Fibroblast of the conjunctiva (primary cell): ENCODE measurements at places on chromosomes 13 and 19.

- peak; percentile 2 for DNase-seq
These were observed 650.8 kb upstream of the PCDH9 start for GRCh38 chr13:67880916-67881315.

DNA sequence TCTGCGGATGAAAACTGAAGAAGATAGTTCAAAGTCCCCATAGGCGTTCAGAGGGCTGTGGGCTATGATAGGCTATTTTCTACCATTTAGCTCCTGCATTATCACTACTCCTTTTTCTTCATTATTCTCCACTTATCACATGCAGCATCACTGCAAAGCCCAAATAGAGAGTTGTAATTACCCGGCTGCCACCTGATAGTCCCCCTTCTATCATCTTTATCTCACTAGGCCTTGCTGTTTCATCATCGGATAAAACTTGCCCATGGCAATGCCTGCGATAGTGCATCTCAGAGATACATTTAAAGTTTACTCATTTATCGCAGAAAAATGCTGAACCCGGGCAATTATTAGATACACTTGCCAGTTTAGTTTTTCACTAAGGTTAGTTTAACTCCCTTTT lies 82.9 kb upstream of the SOX21 start:
- no peak for DNase-seq

DNA sequence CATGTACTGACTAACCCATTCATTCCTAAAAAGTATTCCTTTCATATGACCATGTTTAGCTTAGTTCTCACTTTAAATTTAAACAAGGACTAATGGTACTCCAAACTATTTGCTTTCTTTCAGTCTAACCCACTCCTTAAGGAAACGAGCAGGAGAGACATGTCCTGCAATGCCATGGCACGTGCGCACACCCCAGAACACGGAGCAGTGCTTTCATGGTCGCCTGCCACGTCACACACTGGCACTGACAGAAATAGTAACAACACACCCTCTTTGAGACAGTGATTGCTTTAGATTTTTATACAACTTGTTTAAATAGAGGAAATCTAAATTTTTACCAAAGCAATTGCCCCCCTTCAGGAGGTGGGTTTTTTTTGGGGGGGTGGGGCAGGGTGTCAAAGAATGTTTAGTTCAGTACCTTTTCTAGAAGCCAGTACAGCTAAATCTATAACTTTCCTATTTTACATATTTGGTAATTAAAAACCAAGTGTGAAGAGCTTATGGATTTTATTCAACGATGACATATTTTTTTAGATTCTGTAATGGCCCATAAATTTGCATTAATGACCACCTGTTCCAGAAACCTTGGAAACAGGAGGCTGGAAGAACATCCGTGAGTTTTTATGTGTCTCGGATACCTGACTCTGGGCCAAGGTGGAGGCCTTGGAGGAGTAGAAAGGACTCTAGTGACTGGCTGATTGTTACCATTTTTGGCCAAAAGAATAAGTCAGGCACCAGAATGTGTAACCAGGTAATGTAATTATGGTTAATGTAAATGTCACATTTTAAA lies 247.1 kb downstream of the DCT start:
- DNase-seq: no peak

DNA sequence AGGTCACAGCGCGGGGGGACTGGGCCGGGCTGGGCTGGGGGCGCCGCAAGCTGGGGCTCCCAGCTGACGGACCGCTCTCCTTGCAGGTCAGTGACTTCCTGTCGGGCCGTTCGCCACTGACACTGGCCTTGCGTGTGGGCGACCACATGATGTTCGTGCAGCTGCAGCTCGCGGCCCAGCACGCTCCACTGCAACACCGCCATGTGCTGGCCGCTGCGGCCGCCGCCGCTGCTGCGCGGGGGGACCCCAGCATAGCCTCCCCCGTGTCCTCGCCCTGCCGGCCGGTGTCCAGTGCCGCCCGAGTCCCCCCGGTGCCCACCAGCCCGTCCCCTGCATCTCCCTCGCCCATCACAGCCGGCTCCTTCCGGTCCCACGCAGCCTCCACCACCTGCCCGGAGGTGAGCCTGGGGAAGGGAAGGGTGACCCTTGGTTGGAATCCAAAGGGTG lies 5.7 kb downstream of the MIDN start:
- no peak for DNase-seq

- no peak for DNase-seq
These were observed 11.3 kb downstream of the LCP1 start for GRCh38 chr13:46170687-46171086.

DNA sequence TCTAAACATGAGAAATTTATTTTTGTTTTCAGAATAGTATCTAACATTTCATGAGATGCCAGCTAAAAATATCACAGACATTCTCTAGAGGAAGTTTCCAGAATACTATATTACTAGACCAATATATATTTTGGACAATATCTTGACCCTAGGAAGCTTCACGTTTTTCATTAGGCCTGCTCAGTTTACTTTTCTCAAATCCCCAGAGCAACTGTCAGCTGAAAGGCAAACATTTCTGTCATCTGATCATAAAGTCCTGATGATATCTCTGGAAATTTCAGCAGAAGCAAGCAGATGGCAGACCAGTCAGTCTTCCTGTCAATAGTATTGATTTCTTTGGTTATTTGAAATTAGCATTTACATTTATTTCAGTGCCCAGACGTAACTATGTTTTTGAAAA lies 4.0 kb downstream of the POSTN start:
- no peak for DNase-seq

DNA sequence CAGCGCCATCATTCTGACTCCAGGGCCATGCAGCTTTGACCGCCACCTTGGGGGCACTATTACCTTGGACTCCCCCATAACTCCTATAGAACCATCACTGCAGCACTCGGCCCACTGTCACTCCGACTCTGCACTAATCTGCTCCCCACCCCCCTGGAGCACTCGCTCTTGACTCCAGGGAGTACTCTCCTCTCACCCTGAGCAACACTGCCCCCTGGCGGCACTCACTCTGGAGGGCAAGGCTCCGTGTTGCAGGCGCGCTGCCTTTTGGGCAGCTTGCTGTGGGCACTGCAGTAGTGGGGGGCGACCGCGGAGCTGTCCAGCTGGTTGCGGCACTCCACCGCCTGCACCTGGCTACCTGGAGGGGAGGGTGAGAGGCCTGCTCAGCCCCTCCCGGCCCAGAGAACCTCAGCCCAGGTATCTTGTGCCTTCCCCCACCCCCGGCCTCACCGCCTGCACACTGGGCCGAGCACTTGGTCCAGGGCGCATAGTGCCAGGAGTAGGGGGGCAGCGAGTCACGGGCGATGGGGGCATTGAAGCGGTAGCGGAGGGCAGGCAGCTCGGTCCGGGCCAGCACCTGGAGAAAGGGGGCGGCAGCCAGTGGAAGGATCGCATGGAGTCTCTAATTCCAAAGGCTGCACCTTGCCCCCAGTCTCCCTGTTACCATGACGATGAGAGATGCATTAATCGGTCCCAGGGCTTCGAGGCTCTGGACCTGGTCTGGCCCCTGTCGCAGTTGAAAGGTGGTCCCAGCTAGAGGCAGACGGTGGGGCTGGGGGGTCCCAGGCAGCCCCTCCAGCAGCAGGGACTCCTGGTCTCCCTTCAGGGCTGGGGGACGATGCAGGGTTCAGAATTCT lies 8.9 kb upstream of the MYO1F start:
- DNase-seq: no peak

GRCh38 chr13:100209857-100210825 lies 121.2 kb downstream of the PCCA start:
- DNase-seq: peak; percentile 16

DNA sequence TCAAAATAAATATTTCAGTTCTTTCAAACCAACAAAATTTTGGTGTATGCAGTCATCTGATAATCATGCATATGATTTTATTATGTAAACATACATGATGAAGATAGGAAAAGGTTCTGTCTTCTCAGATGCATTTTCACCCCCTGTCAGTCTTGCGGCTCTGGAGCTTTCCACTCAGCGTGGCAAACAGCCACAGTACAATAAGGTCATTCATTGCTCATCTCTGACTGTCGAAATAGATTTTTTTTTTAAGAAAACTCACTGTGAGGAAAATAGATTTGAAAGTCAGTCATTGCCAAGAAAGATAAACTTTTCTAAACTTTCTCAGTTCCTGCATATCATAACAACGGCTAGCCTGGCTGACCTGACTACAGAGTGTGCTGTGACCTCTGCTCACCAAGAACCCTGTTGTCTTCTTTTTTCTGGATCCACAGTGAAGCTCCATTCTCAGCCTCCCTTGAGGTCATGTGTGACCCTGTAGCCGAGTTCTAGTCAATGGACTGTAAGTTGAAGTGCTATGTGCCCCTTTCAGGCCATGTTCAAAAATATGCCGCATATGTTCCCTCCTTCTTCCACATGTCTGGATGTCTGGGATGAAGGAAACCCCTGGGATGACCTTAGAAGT lies 519.6 kb downstream of the KLF5 start:
- DNase-seq: no peak

DNA sequence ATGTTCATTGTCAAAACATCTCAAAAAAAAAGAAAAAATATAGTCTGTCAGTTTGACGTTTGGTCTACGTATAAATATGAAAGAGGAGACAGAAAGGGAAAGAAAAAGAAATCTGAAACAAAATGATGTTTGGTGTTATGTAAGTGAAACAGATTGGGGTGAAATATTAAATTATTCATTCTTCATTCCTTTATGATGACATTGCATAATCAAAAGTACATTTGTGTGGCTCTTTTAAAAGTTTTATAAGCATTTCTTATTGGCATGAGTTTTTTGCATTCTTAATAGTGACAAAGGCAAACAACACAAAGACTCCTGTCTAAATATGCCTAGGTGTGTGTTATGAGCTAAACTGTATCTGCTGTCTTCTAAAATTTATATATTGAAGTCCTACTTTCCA lies 232.6 kb downstream of the EFNB2 start:
- no peak for DNase-seq

GRCh38 chr13:28564030-28564429 lies 69.1 kb upstream of the FLT1 start:
- DNase-seq: no peak

- no peak for DNase-seq
These were observed 165.6 kb downstream of the USP12 start for GRCh38 chr13:27005976-27006518.

GRCh38 chr13:19838865-19839275 lies 24.6 kb downstream of the ZMYM5 start:
- peak; percentile 87 for DNase-seq

- DNase-seq: no peak
These were observed 595 bp upstream of the GPR183 start for GRCh38 chr13:99307648-99308339.

DNA sequence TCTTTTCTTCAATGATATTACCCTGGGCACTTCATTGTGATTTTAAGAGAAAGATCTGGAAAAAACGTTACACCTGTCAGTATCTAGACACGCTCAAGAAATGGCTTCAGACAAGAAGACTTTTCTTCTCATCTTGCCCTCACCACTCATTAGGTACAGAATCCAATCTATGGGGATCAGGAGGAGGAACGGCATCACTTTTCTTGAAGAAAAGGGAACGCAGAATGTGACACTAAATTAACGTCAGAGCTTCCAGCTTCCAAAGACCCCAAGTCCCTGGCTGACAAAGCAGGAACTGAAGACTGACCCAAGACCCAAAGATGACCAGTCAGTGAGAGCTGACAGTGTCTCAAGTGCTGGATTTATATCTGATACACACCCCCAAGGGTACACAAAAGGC lies 48.2 kb downstream of the BRD4 start:
- no peak for DNase-seq

- no peak for DNase-seq
These were observed 4.9 kb upstream of the TEX26 start for GRCh38 chr13:30927595-30927994.

- DNase-seq: no peak
These were observed 5.7 kb upstream of the C5AR1 start for GRCh38 chr19:47303966-47304365.

DNA sequence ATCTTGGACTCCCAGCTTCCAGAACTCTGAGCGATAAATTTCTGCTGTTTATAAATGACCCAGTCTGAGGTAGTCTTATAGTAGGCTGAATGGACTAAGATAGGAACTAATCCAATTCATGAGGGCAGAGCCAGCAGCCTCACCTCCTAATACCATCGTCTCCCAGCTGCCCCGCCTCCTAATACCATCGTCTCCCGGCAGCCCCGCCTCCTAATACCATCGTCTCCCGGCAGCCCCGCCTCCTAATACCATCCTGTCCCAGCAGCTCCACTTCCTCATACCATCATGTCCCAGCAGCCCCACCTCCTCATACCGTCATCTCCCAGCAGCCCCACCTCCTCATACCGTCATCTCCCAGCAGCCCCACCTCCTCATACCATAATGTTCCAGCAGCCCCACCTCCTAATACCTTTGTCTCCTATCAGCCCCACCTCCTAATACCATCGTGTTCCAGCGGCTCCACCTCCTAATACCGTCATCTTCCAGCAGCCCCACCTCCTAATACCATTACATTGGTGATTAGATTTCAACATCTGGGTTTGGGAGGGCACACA lies 2.4 kb upstream of the ARGLU1 start:
- DNase-seq: no peak

DNA sequence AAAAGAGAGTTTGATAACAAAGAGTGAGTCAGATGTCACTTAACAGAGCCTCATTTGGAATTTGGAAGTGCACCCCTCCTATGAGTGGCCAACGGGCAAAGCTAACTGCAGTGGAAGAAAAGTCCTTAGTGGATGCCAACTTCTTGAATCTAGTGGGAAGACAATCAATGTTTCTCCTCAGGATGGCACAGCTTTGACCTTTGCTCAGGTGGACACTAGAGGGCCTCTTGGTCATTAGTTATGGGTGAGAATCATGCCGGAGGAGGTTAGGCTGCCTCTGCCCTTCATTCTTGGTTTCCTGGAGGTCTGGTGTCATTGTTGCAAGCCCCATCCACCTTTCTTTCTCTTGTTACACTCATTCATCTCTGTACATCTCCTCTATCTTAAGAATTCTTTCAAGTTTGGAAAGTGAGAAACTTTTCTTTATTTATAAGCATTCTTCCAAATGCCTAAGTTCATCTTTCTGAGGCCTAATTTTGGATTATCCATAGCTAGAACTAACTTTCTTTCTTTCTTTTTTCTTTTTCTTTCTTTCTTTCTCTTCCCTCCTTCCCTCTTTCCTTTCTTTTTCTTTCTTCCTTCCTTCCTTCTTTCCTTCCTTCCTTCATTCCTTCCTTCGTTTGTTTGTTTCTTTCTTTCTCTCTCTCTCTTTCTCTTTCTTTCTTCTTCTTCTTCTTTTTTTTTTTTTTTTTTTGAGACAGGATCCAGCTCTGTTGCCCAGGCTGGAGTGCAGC lies 327.2 kb upstream of the TSHZ3 start:
- DNase-seq: no peak

DNA sequence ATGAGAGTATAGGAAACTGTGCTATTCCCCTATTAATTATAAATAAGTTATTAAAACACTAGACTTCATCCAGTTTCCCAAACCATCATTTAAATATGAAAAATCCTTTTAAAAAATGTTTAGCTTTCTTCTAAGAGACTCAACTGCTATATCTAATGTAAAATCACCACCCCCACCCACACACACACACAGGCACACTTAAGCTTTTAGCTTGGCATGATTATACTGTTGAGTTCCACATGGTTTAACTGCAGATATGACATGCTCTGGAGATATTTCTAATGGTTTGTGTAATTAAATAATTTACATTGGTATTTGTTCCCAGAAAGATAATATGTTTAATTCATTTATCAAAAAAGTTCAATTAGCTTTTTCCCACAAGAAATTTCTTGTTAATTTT lies 1700.1 kb upstream of the SLC10A2 start:
- no peak for DNase-seq
